ENCODE measurements at places on chromosomes 2 and 18. TPM values are rescaled to one million over a fixed set of nuclear protein-coding genes. Genes with fewer than 3 reads are reported as not detected.
A peak's percentile ranks its signal among the peaks of the same experiment; 100 is the strongest.

GRCh38 chr2:235238537-235238936 lies 255.3 kb upstream of the AGAP1 start:
- DNase-seq, result no peak

GRCh38 chr18:63067939-63068338 lies 251.6 kb downstream of the BCL2 start:
- DNase-seq, result no peak

- DNase-seq, result peak; percentile 81
Observed at GRCh38 chr2:70697603-70698383, 70.2 kb downstream of the ADD2 start.

- no peak for DNase-seq
Observed at GRCh38 chr2:68726608-68727367, 7.8 kb upstream of the ARHGAP25 start.

- DNase-seq, result no peak
Observed at GRCh38 chr2:224085246-224085645, 46.2 kb upstream of the SERPINE2 start.

- no peak for DNase-seq
Observed at GRCh38 chr18:74116633-74117554, 30.7 kb downstream of the FBXO15 start.

DNA sequence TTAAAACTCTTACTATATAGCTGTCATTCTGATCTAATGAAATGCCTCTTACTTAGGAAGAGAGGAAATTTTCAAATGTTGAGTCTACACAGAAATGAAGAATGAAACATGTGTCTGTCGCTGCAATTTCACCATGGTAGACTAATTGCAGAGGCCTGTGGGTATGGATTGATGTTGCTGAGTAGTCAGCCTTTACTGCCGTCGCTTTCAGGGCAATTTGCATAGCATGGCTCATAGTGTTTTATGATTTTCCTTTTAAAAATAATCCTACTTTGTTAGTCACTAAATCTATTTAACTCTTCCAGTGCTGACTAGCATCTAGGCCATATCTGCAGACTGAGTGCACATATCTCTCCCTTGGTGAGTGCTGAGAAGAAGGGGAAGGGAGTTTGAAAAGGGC lies 819.2 kb downstream of the SATB2 start:
- DNase-seq, result no peak

DNA sequence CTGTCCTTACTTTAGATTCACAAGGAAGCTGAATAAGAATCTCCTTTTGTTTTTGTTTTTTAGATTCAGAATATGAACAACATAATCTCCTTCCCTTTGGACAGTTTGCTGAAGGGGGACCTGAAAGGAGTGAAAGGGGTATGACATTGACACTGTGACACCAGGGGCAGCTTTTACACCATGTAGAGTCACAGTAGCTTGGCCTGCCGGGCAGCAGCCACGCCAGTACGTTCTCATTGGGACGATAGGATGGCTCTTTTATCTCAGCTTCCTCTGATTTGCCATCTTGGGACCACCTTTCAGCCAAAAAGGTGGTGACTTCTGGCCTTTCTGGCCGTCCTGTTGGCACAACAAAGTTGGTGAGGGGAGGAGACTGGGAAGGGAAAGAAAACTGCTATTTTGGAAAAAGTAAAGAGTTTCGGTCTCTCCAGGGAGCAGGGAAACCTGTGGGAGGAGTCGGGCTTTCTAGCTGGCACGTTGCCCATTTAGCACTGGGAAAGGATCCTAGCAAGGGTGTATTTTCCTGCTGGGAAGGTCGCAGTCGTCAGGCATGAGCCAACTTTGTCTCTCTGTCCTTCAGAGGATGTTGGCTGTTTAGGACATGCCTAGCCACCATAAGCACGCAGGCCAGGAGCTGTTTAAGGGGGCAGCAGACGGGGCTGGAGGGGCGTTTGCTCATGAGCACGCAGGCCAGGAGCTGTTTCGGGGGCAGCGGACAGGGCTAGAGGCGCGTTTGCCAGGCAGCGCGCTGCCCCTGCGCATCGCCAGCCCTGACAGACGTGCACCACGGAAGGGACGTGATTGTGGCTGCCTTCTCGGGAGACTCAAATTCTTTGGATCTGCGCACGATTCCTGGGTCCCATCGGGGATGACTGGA lies 104.6 kb downstream of the ITGB1BP1 start:
- peak; percentile 87 for DNase-seq

The ALLC gene
- total RNA-seq, result not detected

The SLC23A3 gene
- 0.93 TPM for total RNA-seq

The GALNT13 gene
- total RNA-seq, result 3.1 TPM

The UGT1A8 gene
- total RNA-seq, result not detected

The ATF2 gene
- 51.5 TPM for total RNA-seq
